ENCODE measurements at places on chromosomes 6 and 20.

DNA sequence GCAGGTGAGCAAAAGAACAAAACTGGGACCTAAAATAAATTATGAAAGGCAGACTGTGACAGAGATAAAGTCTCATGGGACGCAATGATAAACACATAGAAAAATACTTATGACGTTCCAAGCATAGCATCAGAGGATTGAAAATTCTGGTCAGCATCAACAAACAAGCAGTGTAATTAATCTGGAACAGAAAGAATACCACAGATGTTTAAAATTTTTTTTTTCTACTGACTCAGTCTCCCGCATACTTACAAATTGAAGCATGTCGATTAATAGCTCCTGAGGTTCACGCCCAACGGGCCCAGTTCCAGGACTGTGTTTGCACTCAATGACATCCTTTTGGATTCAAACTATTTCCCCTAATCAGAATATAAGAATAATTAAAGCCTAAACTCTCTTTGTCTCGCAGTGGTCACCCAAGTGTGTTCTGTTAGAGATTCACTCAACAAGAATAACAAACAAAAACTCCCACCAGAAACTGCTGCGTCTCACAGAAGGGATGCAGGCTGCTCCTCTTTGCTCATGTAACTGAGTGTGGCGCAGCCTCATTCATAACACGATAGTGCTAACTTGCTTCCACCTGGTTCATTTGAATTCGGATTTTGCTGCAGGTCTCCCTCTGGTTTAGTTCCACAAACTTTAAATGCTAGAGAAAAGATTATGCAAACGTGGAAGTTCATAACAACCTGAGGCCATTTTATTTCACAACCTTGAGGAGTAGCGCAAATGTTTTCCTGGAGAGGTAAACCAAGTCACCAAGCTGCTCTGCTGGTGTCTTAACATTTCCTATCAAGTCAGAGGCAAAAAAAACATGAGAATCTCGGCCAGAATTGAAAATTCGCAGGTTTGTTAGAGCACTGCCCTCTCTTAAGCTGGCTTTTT lies 69.0 kb upstream of the CITED2 start:
- H3K27ac ChIP-seq = no peak overlapping the region
- H3K4me3 ChIP-seq = no peak overlapping the region
- H3K4me1 ChIP-seq = no peaks in the 10 kb centered on the region
- no peak for DNase-seq
- no peaks in the 10 kb centered on the region for H3K36me3 ChIP-seq

DNA sequence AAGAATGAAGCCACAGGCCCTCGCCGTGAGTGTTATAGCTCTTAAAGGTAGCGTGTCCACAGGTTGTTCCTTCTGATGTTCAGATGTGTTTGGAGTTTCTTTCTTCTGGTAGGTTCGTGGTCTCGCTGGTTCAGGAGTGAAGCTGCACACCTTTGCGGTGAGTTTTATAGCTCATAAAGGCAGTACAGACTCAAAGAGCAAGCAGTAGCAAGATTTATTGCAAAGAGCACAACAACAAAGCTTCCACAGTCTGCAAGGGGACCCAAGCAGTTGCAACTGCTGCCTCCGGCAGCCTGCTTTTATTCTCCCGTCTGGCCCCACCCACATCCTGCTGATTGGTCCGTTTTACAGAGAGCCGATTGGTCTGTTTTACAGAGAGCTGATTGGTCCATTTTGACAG lies 5.2 kb downstream of the HIVEP1 start:
- peaks cover 31% of the 10 kb centered on the region for H3K4me1 ChIP-seq
- DNase-seq = peak; percentile 49
- no peak overlapping the region for H3K4me3 ChIP-seq
- no peaks in the 10 kb centered on the region for H3K27me3 ChIP-seq

DNA sequence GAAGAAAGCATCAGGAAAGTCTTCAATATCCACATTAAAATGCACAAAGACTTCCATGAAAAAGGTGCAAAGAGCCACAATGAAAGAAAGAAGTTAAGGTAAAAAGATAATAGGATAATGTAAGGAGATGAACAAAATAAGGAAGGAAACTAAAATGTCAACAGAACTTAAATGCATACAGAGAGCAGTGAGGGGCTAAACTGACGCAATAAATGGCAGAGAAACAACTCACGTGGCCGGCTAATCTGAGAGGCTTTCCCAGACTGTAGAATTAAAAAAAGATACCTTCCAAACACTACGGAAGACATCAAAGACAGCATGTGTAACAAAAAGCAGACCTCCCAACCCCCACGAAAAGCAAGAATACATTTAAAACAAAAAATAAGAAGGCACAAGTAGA lies 73.7 kb downstream of the GMDS start:
- no peak for DNase-seq
- no peak overlapping the region for H3K4me3 ChIP-seq
- peaks cover 2% of the 10 kb centered on the region for H3K4me1 ChIP-seq
- no peaks in the 10 kb centered on the region for H3K36me3 ChIP-seq
- no peak overlapping the region for H3K27ac ChIP-seq

- H3K4me3 ChIP-seq = no peak overlapping the region
- no peaks in the 10 kb centered on the region for H3K27me3 ChIP-seq
- H3K27ac ChIP-seq = no peak overlapping the region
- no peaks in the 10 kb centered on the region for H3K36me3 ChIP-seq
Observed at GRCh38 chr6:52982680-52983079, 12.4 kb downstream of the GSTA4 start.

GRCh38 chr20:31572701-31573554 lies 32.2 kb upstream of the ID1 start:
- H3K4me3 ChIP-seq = peak overlapping the region; percentile 83
- H3K27me3 ChIP-seq = no peaks in the 10 kb centered on the region

DNA sequence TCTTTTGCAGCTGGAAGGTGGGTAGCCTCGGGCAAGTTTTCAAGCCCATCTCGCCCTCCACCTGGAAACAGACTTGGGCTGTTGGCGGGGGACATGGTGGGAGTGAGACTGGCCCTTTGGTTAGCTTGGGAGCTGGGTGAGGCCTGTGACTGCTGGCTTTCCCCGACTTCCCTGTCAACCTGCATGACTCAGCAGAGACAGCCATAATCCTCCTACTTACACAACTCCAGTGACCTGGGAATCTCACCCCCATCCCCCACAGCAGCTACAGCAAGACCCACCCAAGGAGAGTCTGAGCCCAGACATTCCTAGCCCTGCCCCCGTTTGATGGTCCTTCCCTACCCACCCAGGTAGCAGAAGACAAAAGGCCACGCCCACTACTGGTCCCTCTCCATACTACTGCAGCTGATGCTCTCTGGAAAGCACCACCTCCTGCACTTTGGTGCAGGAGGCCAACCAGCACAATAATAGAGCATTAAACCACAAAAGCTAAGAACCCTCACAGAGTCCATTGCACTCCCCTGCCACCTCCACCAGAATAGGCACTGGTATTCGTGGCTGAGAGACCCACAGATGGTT lies 188.4 kb downstream of the TRDN start:
- H3K27ac ChIP-seq = no peak overlapping the region
- H3K36me3 ChIP-seq = no peaks in the 10 kb centered on the region
- H3K4me1 ChIP-seq = no peaks in the 10 kb centered on the region
- H3K27me3 ChIP-seq = no peaks in the 10 kb centered on the region
- no peak for DNase-seq

DNA sequence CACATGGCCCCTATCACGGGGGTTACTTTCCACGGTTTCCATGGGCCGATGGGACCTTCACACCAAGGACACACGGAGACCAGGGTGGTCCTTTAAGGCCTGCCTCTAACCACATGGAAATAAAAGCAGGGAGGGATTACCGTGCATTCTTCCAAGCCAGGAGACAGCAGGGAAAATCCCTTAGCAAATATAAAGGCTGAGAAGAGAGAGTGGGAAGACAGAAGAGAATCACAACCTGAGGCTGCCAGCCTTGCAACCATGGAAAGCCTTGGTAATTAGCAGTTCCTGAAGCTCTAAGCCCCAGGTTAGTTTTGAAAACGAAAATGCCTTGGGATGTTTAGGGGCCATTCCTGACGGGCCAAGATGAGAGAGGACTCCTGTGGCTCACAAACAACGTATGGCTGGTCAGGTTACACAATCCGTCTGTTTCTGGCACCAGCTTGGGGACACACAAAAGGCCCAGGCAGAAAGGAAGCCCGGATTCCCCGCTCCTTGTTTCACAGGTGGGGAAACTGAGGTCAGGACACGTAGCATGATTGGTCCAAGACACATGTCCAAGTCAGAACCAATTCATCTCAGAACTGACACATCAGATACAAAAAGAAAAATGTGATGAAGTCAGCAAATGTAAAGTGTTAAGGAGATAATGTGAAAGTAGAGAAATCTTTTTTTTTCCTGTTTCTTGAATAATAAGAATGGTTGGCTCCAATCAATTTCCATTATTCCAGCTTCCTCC lies 2.8 kb downstream of the PREX1 start:
- no peaks in the 10 kb centered on the region for H3K36me3 ChIP-seq
- H3K27ac ChIP-seq = peak overlapping the region; percentile 82
- no peak for DNase-seq
- H3K4me1 ChIP-seq = peaks cover 43% of the 10 kb centered on the region
- H3K4me3 ChIP-seq = peak overlapping the region; percentile 90

DNA sequence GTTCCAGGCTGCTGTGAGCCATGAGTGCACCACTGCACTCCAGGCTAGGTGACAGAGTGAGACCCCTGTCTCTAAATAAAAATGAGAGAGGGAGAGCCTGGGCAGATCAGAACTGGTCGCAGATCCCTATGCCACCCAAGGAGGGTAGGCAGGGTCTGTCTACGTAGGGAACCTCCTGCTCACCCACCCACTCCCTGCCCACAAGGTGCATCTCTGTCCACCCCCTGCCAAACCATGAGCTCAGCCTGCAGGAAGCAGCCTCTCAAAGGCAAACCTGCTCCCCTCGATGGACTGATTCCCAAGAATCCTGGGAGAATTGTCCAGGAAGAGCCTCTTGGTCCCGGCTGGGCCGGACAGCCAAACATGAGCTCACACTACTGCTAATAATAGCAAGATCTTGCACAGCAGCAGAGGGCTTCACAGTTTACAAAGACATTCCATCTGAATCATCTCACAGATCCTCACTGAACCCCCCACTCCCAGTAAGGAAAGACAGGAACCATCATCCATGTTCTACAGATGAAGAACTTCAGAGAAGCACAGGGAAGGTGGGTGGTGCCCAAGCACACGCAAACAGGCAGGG lies 27.8 kb upstream of the TLDC2 start:
- H3K36me3 ChIP-seq = no peaks in the 10 kb centered on the region
- no peak overlapping the region for H3K4me3 ChIP-seq
- H3K4me1 ChIP-seq = peaks cover 4% of the 10 kb centered on the region
- DNase-seq = no peak
- H3K27ac ChIP-seq = no peak overlapping the region
- H3K27me3 ChIP-seq = peaks cover 3% of the 10 kb centered on the region

DNA sequence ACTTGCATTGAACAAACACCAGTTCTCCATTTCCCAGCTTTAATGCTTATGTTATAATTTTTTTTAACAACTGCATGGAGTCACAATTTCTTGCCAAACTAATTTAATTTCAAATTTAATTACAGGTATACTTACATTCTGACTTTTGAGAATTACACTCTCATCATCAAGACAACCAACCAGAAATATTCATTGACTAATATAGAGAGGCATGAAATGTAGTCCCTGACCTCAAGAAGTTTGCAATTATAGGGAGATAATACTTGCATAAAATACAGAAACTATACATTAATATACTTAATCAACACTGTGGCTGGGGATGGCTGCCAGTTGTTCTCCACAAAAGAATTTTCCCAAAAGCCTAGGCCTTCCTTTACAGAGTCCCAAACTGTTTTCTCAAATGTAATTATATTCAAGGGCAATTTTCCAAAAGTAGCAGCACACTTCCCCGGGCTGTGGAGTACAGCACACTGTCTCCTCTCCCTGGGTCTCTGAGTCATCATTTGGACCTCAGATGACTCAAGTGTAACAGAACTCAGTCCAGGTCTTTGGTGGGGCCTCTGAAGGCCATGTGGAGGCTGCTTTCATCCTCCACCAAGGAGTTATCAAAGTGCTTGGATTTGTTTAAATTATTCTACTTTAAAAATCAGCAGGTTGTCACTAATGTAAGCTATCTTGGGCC lies 114.1 kb downstream of the KIF16B start:
- H3K4me1 ChIP-seq = no peaks in the 10 kb centered on the region
- H3K36me3 ChIP-seq = no peaks in the 10 kb centered on the region
- H3K27me3 ChIP-seq = no peaks in the 10 kb centered on the region
- no peak for DNase-seq
- H3K4me3 ChIP-seq = no peak overlapping the region

- H3K4me1 ChIP-seq = peaks cover 3% of the 10 kb centered on the region
- H3K4me3 ChIP-seq = no peak overlapping the region
- no peaks in the 10 kb centered on the region for H3K27me3 ChIP-seq
- DNase-seq = no peak
- no peak overlapping the region for H3K27ac ChIP-seq
Observed at GRCh38 chr20:50810063-50810462, 15.2 kb downstream of the BCAS4 start.

DNA sequence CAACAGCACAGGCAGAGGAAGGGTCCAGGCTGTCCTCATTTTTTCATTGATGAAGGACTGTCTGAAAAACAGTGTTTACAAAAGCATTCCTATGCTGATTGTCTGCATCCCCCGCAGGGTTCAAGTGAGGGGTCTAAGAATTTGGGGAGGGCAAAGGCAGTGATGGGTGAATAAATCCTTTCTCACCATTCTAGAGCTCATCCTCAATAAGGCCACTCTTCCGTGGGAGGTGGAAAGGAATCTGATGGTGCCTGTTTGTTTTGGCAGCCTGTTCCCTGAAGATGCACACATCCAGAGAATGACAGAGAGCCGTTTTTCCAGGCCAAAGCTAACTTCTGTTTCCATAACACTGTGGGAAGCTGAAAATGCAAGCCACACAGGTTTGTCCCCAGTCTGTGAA lies 164.5 kb downstream of the MOXD1 start:
- H3K27ac ChIP-seq = no peak overlapping the region
- H3K36me3 ChIP-seq = no peaks in the 10 kb centered on the region
- H3K4me3 ChIP-seq = no peak overlapping the region
- H3K27me3 ChIP-seq = no peaks in the 10 kb centered on the region
- DNase-seq = no peak
- no peaks in the 10 kb centered on the region for H3K4me1 ChIP-seq

DNA sequence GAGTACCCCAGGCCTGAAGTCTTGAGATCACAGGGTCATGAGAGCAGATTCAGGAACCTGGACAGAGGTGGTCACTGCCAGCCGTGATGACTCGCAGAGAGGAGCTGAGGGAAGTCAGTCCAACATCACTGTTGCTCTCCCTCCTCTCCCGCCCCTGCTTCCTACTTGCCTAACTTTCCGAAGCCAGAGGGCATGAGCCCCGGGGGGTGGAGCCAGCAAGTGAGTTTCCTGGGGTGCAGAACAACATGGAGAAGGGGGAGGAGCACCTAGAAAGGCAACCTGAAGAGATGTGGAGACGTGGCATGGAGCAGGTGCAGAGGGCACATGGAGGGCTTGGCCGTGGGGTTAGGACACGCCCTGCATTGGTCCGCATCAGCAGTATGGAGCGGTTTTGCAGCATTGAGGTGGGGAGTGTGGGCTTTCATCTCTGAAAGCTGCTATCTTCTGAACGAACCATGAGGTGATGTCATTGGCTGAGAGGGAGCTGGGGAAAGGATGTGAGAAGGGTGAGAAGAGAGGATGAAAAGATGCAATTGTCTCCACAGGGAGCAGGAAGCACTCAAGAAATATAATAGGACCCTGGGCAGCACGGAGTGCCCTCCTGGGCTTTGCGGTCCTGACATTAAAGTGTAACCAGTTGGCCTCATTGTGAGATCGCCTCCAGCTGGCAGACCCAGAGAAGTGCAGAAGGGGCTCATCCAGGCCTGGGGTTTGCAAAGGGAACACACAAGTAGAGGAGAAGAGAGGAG lies 25.0 kb downstream of the GDAP1L1 start:
- DNase-seq = no peak
- H3K27ac ChIP-seq = no peak overlapping the region
- no peaks in the 10 kb centered on the region for H3K36me3 ChIP-seq
- no peaks in the 10 kb centered on the region for H3K27me3 ChIP-seq
- H3K4me3 ChIP-seq = no peak overlapping the region

GRCh38 chr20:21241406-21241805 lies 61.7 kb upstream of the XRN2 start:
- no peak overlapping the region for H3K4me3 ChIP-seq
- no peak overlapping the region for H3K27ac ChIP-seq
- peaks cover 24% of the 10 kb centered on the region for H3K36me3 ChIP-seq
- H3K4me1 ChIP-seq = no peaks in the 10 kb centered on the region
- no peak for DNase-seq
